Liver (tissue), 10 donors: ENCODE measurements at places on chromosomes 5 and 9. TPM values are rescaled to one million over a fixed set of nuclear protein-coding genes. Genes with fewer than 3 reads are reported as not detected.

CDC25C gene
- polyA plus RNA-seq: 0.49 TPM

COL27A1 gene
- polyA plus RNA-seq: 10.7 TPM

ZNF618 gene
- 3.7 TPM for polyA plus RNA-seq

IL4 gene
- polyA plus RNA-seq: not detected

CAVIN4 gene
- polyA plus RNA-seq: 0.05 TPM

PTPRD gene
- 0.78 TPM for polyA plus RNA-seq

DNA sequence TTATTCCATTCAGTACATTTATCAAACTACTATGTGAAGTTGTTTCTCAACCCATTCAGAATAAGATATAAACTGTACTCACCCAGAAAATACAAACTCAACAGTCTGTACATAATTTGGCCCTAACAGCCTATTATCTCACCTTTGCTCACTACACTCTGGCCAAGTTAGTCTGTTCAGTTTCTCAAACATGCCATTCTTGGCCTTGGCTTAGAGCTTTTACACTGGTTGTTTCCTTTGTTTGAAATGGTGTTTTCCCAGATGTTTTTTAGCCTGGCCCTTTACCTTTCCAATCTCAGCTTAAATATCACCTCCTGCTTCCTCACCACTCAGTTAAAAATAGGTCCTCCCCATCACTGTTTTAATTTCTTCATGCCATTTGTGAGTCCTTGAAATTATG lies 13.6 kb downstream of the CDC42SE2 start:
- DNase-seq: no peak

DNA sequence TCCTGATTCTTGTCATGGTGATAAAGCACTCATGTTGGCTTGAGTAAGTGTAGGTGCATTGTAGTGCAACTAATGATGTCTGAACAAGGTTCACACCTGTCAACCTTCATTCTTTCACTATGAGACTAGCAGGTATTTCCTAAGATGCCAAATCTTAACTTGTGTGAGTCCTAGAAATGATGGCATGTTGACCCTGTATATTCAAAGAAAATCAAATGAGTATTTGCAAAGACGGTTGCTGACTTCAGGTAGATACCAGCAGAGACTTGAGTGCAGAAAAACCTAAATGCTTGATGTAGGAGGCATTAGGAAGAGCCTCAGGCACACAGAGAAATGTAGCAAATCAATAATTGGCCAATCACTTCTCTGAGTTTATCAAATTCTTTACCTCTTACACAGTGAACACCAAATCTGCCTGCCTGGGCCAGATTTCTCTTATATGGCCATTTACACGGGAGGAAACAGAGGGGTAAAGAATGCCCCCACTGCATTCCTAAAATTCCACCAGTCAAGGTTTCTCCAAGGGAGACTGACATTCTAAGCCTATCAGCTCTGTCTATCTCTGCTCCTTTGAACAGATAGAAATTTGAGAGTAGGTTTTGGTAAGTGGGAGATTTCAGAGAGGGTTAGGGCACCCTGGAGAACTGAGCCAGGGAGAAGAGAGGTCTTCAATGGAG lies 488.6 kb upstream of the WWC1 start:
- DNase-seq: no peak

DNA sequence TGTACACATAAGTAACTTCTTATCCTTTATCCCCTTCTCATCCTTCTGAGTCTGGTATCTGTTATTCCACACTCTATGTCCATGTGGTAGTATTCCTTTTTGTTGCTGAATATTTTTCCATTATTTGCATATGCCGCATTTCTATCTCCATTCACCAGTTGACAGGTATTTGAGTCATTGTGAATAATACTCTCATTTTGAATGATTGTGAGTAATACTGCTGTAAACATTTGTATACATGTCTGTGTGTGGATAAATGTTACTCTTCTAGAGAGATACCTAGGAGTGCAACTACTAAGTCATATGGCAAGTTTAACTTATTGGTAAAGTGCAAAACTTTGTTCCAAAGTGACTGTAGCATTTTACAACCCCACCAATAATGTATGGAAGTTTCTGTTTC lies 15.6 kb downstream of the RIC1 start:
- DNase-seq: no peak

- DNase-seq: no peak
These were observed 388.9 kb downstream of the SH3GL2 start for GRCh38 chr9:17967731-17968130.

DNA sequence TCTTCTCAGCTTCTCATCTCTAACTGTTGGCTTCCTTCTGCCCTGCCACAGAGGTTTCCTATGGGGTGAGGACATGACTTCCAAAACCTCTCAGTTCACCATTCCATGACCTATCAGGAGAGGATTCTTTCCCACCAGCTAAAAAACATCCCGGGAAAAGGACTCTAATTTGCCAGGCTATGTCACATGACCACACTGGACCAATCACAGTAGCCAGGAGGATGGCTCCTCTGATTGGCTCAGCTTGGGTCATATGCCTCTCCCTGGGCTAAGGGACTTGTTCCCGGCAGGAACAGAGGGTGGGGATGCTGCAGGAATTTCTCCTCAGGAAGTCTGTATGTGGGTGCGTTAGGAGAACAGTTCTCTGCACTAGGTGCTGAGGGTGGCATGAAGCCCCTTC lies 40.3 kb upstream of the XPA start:
- DNase-seq: no peak

GRCh38 chr5:6087576-6087975 lies 290.8 kb downstream of the MED10 start:
- no peak for DNase-seq

DNA sequence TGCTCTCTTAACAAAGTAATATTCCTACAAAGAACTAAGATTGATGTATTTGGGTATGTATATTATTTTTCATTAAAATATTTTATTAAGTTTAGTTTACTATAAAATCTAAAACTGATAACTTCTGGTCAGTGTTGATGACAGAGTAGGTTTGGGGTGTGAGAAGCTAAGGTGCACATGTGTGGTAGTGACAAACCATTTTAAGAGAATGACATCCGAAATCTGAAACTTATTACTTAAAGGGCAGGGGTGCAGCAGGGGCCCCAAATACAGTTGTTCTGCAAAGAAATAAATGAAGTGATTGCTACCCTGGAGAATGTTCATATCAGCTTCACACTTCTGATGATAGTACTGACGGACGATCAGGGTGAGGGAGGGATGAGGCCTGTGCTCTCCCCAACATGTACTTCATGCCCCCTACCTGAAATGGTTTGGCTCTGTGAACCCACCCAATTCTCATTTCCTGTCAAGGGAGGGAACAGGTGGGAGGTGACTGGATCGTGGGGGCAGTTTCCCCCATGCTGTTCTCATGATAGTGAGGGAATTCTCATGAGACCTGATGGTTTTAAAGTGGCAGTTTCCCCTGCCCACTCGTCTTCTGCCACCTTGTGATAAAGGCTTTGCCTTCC lies 125.3 kb upstream of the RFX3 start:
- DNase-seq: no peak

DNA sequence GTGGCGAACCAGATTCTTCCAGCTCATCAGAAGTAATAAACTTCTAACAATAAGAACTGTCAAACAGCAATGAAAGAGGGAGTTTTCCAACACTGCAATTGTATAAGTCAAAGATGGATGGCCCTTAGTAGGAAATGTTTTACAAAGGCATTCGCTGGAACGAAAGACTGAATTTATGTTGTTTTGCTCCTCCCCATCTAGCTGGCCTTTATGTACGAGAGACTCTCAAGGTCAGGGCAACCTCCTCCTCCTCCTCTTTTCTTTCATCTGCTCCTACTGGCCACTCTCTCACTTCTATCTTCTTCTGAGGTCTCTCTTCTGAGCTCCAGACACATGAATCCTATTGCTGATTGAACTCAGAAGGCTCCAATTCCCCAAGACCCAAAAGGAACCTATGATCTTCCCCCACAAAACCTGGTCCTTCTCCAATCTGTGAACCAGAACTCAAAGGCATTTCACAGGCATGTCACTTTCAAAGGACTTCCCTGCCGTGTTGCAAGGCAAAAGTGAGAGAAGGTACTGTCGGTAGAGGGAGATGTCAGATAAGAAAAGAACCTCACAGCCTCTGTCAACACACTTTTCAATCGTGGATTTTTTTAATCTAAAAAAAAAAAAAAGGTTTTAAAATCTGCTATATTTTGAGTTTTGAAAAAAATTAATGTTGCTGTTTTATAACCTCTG lies 28.5 kb upstream of the PUM3 start:
- DNase-seq: no peak
